ENCODE measurements at places on chromosomes 7 and 10. TPM values are rescaled to one million over a fixed set of nuclear protein-coding genes. Genes with fewer than 3 reads are reported as not detected.

DNA sequence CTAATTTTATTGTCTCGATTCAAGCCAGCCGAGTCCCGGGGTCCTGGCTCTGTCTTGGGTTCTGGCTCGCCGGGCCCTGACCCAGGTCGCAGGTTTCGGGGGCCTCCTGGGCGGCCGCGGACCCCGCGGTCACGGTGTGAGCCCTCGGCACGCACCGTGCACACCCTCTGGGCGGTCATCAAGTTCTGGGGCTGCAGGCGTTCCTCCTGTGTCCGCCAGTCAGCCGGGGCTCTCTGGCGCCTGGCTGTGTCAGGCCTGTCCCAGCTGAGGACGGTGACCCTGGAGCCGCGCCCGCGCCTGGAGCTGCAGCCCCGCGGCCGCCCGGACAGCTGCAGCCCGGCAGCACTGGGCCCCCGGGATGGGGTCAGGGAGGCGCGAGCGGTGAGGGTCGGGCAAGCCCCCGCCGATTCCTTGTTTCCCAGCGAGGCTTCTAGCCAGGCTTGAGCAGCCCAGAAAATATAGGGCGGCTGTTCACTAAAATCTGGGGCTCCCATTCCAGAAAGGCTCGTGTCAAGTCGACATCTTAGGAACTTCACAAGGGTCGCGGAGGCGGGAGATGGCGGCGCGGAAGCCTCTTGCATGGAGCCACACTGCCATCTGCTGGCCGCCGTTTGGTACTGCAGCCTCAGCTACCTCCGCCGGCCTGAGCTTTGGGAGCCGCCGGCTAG, 4.2 kb upstream of the HOXA7 start:
- no peaks in the 10 kb centered on the region for H3K36me3 ChIP-seq
- peak; percentile 93 for DNase-seq
- peak overlapping the region; percentile 63 for H3K4me3 ChIP-seq
- H3K27ac ChIP-seq: peak overlapping the region; percentile 46
- H3K27me3 ChIP-seq: peaks cover 95% of the 10 kb centered on the region

GRCh38 chr7:151924508-151924907, 31.7 kb upstream of the GALNTL5 start:
- no peaks in the 10 kb centered on the region for H3K27me3 ChIP-seq
- peaks cover 27% of the 10 kb centered on the region for H3K4me1 ChIP-seq
- no peaks in the 10 kb centered on the region for H3K36me3 ChIP-seq
- DNase-seq: no peak
- H3K4me3 ChIP-seq: no peak overlapping the region

- H3K27ac ChIP-seq: no peak overlapping the region
- peaks cover 12% of the 10 kb centered on the region for H3K4me1 ChIP-seq
- no peaks in the 10 kb centered on the region for H3K27me3 ChIP-seq
- peaks cover 10% of the 10 kb centered on the region for H3K36me3 ChIP-seq
- no peak overlapping the region for H3K4me3 ChIP-seq
These were observed 27.0 kb downstream of the SND1 start for GRCh38 chr7:127678947-127679346.

- no peaks in the 10 kb centered on the region for H3K4me1 ChIP-seq
- no peak for DNase-seq
- H3K4me3 ChIP-seq: no peak overlapping the region
- H3K27ac ChIP-seq: no peak overlapping the region
- no peaks in the 10 kb centered on the region for H3K36me3 ChIP-seq
These were observed 47.1 kb downstream of the COL17A1 start for GRCh38 chr10:104038537-104038936.

ADAM22 gene
- 2.7 TPM for total RNA-seq

- no peak overlapping the region for H3K4me3 ChIP-seq
- no peaks in the 10 kb centered on the region for H3K27me3 ChIP-seq
- no peaks in the 10 kb centered on the region for H3K36me3 ChIP-seq
- DNase-seq: no peak
These were observed 264.3 kb downstream of the ADK start for GRCh38 chr10:74415146-74415839.

PAX4 gene
- not detected for total RNA-seq

SPDYE5 gene
- total RNA-seq: not detected

- H3K27me3 ChIP-seq: no peaks in the 10 kb centered on the region
- no peak overlapping the region for H3K27ac ChIP-seq
- no peak for DNase-seq
- no peaks in the 10 kb centered on the region for H3K4me1 ChIP-seq
- H3K4me3 ChIP-seq: no peak overlapping the region
- H3K36me3 ChIP-seq: no peaks in the 10 kb centered on the region
These were observed 114.4 kb upstream of the AOAH start for GRCh38 chr7:36838616-36839225.

- H3K36me3 ChIP-seq: no peaks in the 10 kb centered on the region
- no peak overlapping the region for H3K27ac ChIP-seq
- no peaks in the 10 kb centered on the region for H3K27me3 ChIP-seq
- H3K4me1 ChIP-seq: no peaks in the 10 kb centered on the region
- H3K4me3 ChIP-seq: no peak overlapping the region
These were observed 293.8 kb downstream of the PHTF2 start for GRCh38 chr7:78092331-78092730.

IFIT2 gene
- total RNA-seq: 64.8 TPM

OR6V1 gene
- total RNA-seq: not detected

FZD8 gene
- 13.3 TPM for total RNA-seq

DNA sequence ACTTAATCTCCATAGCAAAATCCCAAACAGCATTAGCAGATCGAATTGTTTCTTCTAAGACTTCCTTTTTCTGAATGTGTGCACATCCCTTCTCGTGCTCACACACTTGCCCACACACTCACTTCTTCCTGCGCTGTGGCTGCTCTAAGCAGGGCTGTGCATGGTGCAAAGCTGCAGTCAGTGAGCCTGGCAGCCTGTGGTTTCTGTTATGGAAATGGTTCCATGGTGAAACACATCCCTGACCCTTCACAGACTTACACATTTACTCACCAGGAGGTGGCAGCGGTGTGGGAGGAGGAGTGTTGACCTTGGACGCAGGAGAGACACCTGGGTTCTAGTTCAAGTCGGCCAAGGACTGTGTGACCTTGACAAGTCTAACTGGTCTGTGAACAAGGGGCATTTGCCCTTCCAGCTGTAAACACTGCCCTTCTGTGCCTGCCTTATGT, 24.9 kb downstream of the MTURN start:
- no peaks in the 10 kb centered on the region for H3K27me3 ChIP-seq
- H3K27ac ChIP-seq: no peak overlapping the region
- no peaks in the 10 kb centered on the region for H3K36me3 ChIP-seq
- peaks cover 45% of the 10 kb centered on the region for H3K4me1 ChIP-seq
